Activated CD8-positive, alpha-beta memory T cell treated with anti-CD3 and anti-CD28 coated beads for 1 hour (primary cell): ENCODE measurements at places on chromosomes 7 and 10.

GRCh38 chr10:68594405-68594804, 34.3 kb downstream of the TET1 start:
- no peak for DNase-seq

DNA sequence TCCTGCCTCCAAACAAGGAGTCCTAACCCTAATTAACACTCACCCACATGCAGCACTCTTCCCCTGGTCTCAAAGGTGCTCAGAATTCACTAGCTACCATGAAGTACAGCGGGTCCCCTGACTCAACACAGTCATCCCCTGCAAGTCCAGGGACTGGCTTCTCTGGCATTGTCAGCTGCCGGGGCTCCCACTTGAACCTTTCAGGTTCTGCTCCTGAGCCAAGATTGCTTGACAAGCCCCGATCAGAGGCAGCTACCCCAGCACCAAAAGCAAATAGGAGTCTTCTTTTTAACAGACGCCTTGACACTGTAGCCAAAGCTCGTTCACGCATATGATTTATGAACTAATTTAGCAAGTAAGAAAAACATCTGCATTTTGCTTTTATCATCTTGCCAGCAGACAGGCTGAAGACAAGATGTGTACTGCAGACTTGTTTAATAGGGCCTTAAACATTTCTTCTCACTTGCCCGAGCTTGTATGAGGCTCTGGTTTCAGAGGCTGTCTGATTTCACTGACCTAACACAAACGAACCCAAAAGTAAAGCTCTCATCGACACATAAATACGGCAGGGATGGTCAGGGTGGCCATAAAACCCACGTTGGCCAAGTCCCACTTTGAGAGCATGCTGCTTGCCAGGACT, 67.6 kb upstream of the ADAM12 start:
- DNase-seq: no peak

GRCh38 chr7:91043186-91043585, 221.0 kb upstream of the FZD1 start:
- no peak for DNase-seq

GRCh38 chr7:83040484-83040883, 122.2 kb downstream of the PCLO start:
- no peak for DNase-seq

- no peak for DNase-seq
Observed at GRCh38 chr7:93461350-93461749, 113.2 kb downstream of the CALCR start.

DNA sequence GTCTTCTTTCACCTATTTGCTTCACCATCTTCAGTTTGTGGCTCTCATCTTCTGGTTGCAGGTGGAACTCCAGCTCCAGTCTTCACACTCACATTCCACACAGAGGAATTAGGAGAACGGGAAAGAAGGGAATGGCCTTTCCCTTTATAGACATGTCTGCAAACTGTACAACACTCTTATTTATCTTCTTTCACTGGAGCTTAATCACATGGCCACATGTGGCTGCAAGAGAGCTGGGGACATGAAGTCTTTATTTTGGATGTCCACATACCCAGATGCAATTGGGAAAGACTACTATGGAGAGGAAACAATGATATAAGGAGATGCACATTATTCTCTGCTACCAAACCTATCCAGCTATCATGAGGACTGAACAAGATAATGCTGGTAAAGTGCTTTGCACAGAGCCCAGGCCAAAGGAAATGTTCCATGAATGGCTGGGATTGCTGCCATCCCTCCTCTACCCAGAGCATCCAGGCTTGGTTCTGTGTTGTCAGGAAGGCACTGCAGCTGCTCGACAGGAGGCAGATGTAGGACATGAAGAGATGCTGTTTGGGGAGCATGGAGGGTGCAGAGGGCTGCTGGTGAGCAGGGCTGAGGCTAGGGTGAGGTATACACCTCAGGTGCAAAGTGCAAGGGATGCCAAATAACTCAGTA, 183.8 kb upstream of the TBX20 start:
- no peak for DNase-seq

- no peak for DNase-seq
Observed at GRCh38 chr10:7157091-7157490, 253.7 kb downstream of the SFMBT2 start.

- DNase-seq: no peak
Observed at GRCh38 chr7:148706368-148706767, 7.7 kb downstream of the CUL1 start.

DNA sequence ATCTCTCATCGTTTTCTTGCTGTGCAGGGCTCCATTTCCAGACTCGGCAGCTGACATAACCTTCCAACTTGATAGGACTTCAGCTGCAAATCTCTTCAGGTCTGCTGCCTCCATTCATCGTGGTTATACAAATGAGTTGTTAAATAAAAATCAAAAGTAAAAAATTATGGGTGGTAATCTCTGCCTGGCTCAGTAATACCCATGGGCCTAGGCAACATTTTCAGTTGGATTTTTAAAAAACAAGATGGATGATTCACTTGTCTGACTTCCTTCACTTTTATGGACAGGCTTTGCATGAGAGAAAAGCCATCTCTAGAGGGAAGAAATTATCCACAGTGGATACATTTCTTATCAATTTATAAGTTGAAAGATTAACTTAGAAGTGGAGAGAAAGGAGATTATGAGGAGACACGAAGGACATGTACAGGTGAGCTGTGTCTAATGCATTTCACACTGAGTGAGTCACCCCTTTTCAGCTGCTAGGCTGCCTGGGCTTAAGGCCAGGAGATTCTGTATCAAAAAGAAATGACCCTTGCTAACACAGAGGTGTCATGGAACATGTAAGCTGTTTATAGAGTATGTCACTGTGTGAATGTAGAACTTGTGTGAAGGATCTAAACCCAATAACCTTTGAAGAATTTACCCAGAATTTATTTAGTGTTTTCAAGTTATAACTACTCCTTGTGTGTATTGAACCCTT, 495.1 kb downstream of the AUTS2 start:
- DNase-seq: no peak

GRCh38 chr10:33129141-33129995, 171.3 kb upstream of the ITGB1 start:
- no peak for DNase-seq

GRCh38 chr10:8041284-8041991, 13.1 kb upstream of the GATA3 start:
- DNase-seq: no peak

DNA sequence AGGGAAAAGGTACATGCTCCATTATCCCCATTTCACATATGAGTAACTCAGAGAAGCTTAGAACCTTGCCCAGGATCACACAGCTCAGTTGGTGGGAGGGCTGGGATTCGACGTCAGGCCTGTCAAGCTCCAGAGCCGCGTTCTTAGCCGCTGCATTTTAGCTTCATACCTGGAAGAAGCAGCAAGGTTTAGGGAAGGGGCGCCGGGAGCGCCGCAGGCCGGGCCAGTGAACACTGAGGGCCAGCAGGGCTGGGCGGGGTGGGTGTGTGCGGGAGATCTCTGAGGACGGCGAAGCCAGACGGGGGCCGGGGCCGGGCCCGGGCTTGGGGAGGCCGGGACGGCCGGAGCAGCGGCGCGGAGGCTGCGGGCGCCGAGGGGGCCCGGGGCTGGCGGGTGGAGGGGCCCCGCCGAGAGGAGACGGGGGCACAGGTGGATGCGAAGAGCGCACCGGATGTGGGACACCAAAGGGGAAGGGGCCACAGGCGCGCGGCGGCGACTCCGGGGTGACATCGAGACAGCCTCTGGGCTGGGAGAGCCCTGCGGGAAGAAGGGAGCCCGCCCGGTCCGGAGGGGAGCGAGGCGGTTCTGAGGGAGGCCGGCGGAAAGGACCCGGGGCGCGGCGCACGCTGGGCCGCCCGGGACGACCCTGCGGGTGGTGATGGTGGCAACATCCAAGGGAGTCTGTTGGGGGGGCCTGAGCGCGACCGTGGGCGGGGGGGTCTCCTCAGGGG, 498 bp downstream of the NDST2 start:
- no peak for DNase-seq

- no peak for DNase-seq
Observed at GRCh38 chr7:88289564-88290025, 17.1 kb downstream of the STEAP4 start.

DNA sequence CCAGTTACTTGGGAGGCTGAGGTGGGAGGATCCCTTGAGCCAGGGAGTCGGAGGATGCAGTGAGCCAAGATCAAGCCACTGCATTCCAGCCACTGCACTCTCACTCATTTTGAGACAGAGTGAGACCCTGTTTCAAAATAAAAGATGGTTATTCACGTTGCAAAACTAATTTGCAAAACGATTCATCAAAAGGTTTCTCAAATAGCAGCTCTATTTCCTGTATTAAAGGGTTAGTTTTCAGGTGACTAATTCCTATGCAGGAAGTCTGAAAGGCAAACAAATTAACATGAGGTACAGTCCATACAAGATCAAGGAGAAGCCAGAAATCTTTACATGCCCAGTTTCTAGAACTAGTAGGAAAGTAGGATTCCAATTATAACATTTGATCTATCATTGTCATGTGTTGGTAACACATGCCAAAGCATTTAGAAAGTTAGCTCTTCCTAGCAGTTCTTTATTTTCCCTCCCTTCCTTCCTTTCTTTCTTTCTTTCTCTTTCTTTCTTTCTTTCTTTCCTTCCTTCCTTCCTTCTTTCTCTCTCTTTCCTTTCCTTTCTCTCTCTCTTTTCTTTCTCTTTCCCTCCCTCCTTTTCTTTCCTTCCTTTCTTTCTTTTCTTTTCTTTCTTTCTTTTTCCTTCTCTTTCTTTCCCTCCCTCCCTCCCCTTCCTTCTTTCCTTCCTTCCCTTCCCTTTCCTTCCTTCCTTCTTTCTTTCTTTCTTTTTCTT, 49.3 kb downstream of the DENND2A start:
- no peak for DNase-seq

- DNase-seq: no peak
Observed at GRCh38 chr7:70481570-70482123, 650.3 kb upstream of the GALNT17 start.

GRCh38 chr10:131041441-131041840, 270.1 kb downstream of the TCERG1L start:
- no peak for DNase-seq

DNA sequence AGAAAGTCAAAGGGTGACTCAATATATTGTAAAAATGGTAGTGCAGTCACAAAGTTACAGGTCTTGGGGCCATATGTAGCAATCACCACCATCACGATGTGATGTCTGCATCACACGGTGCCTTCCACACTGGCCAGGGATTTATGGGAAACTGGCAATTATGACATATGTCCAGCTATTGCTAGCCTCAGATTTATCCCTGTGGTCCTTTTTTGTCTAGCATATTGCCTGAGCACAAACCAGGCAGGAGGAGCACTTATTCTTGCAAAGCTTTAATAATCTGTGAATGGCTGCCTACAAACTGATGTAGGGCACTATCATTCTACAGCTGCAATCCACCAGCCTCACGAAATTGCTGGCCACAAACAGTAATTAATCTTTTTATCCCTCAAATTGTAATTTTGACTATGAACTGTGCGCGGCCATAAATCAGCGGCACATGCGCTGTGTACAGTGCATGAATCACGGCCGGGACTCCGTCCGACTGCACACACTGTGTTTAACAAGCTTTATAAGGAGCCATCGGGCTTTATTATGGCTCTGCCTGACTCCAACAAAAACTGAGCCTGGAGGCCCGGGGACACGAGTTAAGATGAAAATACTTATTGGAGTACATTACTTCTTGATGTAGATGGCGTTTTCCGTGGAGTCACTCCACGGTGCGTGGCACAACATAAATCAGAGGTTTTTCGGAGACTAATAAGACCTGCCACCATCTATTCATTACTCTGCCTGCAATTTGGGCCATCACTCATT, 115.2 kb downstream of the EBF3 start:
- DNase-seq: no peak

DNA sequence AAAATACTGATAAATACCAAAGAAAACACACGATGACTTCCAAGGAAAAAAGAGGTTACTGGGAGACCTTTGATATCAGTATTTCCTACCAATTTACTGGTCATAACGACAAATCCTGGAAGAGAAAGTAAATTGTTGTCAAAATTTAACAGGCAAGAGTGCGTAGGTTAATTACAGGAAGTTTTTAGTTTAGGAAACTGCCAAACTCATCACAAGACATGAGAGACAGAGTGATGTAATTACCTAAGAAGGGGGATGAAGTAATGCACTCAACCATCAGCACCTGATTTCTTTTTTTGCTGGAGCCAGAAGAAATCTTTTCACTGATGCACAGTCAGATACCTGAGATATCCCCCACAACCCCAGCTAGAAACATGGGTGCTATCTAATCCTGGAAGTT, 16.8 kb downstream of the MACC1 start:
- DNase-seq: no peak

- no peak for DNase-seq
Observed at GRCh38 chr10:75117995-75118394, 6.5 kb downstream of the SAMD8 start.

GRCh38 chr7:89680161-89680560, 474.1 kb upstream of the STEAP1 start:
- DNase-seq: no peak

- DNase-seq: no peak
Observed at GRCh38 chr10:103145860-103146466, 47.1 kb downstream of the NT5C2 start.

DNA sequence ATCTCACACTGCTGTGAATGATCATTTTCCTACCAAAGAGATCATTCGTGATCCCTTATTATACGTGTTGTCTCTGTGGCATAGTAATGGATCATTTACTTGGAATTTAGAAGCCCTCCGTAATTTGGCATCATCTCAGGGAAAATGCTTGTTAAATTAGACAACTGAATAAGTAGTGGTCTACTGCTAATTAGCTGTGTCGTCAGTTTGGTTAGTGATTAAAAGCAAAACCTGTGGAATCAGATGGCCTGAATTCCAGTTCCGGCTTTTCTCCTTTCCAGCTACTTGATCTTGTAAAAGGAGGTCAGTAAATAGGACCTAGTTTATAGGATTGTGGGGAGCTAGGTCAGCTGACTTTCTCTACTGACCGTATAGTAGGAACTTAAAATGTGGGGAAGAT, 65.6 kb downstream of the RBM33 start:
- no peak for DNase-seq

DNA sequence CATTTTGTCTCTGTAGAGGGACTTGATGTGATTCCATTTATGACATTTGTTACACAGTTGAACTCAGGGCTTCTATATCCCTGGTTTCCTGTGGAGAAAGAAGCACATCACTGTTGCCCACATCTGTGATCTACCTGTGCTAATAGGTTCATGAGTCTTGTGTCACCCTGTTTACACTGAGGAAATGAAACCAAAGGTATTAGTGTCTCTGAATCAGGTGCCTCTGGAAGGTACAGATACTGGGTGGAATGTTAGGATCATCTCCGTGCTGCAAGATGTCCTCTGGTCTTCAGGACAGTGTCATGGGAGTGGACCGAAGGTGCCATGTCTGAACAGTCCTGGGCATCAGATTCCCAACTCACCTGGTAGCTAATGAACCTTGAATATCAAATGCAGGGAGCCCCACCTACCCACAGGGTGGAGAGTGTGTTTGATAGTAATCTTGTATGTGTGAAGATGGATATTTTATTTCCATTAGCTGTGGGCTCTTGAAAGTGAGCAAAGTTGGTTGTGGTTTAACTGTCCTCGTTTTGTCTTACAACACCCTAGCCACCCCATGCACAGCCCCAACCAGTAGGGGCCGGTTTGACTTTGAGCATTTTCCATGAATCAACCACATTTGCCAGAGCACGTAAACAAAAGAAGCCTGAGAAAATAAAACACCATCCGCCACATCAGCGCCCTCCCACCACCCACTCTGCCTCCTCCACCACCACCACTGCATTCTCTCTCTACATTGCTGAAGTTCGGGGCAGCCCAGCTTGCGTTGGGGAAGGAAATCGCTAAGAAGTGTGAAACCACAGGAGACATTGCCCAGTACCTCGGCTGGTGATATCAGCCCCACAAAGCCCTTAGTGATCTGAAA, 40.7 kb downstream of the TARP start:
- peak; percentile 39 for DNase-seq
